ENCODE measurements at places on chromosomes 3 and 15.

DNA sequence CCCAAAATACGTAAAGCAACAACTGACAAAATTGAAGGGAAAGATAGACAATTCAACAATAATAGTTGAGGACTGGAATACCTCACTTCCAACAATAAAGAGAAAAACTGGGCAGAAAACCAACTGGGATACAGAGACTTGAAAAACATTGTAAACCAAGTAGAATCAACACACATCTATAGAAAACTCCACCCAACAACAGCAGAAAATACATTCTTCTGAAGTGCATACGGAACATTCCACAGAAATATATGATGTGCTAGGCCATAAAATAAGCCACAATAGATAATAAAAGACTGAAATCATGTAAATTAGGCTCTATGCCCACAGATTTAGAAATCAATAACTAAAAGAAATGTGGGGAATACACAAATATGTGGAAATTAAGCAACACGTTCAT, 98.4 kb upstream of the THBS1 start:
- DNase-seq = no peak

GRCh38 chr3:13132731-13133410, 59.6 kb upstream of the IQSEC1 start:
- no peak for DNase-seq

- no peak for DNase-seq
These were observed 6.6 kb upstream of the SUCNR1 start for GRCh38 chr3:151866711-151867410.

DNA sequence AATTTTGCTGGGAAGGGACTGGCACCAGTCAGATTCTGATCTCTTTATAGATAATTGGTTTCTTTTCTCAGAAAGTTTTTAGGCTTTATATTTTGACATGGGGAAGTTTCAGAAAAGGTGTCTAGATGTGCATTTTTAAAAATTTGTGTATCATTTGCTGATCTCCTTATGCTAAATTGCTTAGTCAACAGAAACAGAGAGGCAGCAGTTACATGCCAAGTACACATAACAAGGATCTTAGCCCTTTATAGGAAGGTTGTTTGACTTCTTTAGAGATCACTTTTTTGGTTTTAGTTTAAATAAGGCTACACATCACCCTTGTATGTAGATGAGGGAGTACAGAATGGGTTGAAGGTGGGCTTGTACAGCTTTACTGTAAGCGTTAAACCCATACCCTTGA, 53.5 kb downstream of the RAP2B start:
- DNase-seq = no peak

GRCh38 chr3:168336276-168336675, 240.6 kb upstream of the GOLIM4 start:
- DNase-seq = no peak

DNA sequence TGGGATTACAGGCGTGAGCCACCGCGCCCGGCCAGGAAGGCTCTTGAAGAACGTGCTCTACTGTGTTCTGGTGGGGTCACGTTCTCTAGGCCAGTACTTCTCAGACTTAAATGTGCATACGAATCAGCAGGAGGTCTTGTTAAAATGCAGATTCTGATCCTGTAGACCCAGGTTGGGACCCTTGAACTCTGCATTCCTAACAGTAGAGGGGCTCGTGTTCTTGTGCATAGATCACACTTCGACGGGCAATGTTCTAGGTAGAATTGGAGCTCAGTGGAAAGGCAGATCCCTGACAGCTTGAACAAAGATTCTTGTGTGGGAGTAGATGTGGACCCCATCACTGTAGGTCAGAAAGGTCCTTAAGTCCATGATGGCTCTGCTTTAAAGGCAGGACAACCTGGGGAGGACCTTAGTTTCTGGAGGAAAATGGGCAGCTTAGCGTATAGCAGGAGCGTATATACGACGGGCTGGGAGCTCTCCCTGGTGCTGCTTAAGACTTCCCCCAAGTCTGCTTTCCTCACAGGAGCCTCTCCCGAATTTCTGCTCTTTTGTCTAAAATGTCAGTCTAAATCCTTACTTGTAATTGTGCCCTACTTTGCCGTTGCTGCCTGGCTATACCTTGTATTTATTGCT, 16.9 kb upstream of the FAM81A start:
- DNase-seq = no peak

DNA sequence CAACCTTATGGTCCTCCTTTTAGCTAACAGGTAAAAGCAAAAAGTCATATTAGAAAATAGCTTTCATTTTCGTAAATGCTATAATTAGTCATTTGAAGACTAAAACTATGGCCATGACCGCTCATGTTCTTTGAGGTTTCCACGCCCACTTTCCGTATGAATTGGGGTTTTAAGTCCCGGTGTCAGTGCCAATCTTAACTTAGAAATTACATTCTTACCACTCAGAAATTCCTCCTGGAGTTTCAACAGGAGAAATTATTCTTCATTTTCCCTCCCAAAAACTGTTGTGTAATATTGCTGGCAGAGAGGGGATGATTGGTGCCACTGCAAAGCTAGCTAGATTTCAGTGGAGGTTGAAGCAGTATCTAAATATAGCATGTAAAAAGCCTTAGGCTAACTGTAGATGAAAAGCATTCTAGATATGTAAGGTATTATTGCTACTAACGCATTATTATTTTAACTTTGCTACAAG, 71.0 kb upstream of the MDFIC2 start:
- DNase-seq = no peak

GRCh38 chr3:132034097-132034485, 723 bp downstream of the CPNE4 start:
- DNase-seq = no peak

- DNase-seq = no peak
These were observed 3.4 kb downstream of the RAB5A start for GRCh38 chr3:19950316-19950715.

DNA sequence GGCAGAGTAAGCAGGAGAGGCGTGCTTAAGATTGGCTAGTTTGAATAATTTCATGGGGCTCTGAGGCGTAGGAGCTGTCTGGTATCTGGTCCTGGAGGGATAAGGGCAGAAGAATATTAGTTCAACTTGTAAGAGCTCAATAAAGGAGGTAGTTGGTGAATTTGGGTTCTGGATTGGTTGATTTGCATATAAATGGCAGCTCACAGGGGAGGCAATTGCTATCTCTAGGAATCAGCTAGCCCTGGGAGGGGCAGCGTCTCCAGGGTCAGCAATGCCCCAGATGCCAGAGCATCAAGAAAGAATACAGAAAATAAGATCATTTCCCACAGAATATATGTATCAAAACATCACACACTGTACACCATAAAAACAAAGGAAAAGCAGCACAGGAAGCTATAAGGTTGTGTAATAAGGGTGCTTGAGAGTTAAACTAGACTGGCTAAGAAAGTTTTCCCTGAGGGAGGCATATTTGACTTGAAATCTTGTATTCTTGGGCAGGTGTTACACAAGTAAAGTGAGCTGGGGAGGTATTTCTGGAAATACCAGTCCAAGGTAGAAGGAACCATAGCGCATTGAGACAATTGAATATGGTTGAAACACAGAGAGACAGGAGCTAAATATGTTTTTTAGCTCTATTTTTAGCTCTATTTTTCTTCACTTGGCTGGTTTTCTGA, 6.1 kb downstream of the MOBP start:
- DNase-seq = no peak

GRCh38 chr15:32974691-32975090, 219.8 kb downstream of the FMN1 start:
- no peak for DNase-seq

- no peak for DNase-seq
These were observed 631.0 kb upstream of the CCDC54 start for GRCh38 chr3:106746286-106746685.

DNA sequence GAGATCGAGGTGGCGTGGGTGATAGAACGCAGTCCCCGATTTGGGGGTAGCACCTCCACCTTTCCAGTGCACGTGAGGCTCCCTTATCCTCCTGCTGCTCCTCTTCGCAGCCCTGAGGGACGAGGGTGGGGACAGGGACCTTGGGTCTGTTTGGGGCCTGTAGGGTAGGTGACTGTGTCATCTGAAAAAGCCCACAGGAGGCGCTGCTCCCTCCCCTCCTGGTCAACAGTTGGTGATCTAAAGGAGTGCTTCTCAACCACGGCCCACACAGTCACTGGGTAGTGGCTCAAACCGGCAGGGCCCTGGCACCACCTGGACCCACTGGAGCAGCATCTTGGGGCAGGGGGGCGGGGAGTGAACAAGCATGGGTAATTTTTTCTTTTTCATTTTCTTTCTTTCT, 7.1 kb downstream of the LRRK1 start:
- no peak for DNase-seq

GRCh38 chr3:1529676-1530075, 436.9 kb downstream of the CNTN6 start:
- no peak for DNase-seq

DNA sequence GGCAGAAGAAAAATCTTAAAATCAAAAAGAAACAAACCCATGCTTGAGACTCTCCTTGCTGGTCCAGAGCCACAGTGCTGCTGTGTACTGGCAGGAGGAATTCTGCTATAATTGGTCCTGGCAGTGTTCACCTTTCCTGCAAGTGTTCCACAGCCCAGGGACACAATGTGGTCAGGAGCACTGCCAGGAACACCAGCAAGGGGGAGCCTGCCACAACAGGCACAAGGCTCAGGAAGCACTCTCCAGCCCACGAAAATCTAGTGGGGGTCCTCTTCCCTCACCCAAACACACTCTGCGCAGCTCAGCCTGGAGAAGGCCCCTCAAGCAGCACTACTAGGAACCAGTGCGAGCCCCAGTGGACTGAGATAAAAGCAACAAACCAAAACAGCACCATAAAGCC, 92.9 kb downstream of the UBE3A start:
- no peak for DNase-seq

DNA sequence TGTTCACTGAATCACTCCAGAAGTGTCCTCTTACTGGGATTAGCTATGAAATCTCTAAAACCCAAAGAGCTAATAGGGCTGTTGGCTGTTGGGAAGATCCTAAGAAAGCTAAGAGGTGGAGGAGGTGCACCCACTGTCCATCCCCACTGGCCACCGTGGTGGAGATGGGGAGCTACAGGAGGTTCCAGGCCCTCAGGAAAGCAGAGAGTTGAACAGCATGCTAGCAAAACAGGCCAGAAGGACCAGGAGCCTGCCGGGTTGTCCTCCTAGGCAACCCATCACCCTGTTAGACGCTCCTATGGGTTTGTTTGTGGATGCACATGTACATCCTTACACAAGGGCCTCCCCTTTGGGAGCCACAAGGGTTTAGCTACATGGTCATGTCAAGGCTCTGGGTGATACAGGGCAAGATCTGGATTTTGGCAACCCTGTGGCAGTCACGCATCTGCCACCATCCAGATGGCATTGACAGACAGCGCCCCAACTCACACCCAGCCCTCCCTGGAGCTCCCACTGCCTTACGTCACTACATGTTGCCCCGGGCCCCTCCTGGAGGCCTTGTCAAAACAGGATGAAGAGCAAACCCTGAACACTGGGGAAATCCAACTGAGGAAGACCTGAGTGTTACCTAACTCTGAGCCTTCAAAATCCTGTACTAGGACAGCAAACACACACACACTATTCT, 208.1 kb downstream of the SLCO3A1 start:
- DNase-seq = no peak

GRCh38 chr15:85993116-85993515, 86.6 kb upstream of the AGBL1 start:
- no peak for DNase-seq

DNA sequence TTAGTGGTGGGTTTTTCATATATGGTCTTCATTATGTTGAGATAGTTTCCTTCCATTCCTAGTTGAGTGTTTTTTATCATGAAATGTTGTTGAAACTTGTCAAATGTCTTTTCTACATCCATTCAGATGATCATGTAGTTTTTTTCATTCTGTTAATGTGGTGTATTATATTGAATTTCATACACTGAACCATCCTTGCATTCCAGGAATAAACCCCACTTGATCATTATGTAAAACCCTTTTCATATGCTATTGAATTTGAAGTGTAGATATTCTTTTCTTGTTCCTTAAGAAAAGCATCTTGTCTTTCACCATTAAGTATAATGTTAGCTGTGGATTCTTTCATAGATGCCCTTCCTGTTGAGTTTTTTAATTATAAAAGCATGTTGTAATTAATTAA, 42.9 kb downstream of the PIAS1 start:
- DNase-seq = no peak

GRCh38 chr3:149001727-149002126, 10.4 kb downstream of the GYG1 start:
- DNase-seq = no peak

- no peak for DNase-seq
These were observed 252.5 kb downstream of the CDIN1 start for GRCh38 chr15:36831904-36832287.

GRCh38 chr15:70308011-70308734, 210.5 kb upstream of the TLE3 start:
- no peak for DNase-seq

All from activated CD4-positive, alpha-beta T cell treated with anti-CD3 and anti-CD28 coated beads for 1 hour (primary cell).